ENCODE measurements at places on chromosomes 4 and X. TPM values are rescaled to one million over a fixed set of nuclear protein-coding genes. Genes with fewer than 3 reads are reported as not detected.

The BEND4 gene
- total RNA-seq: 0.50 TPM

The UVSSA gene
- total RNA-seq: 39.9 TPM

The ADGRG4 gene
- not detected for total RNA-seq

The HEPH gene
- total RNA-seq: 0.39 TPM

The MAGEA10 gene
- not detected for total RNA-seq

The HTT gene
- total RNA-seq: 71.4 TPM

The SPANXN4 gene
- not detected for total RNA-seq

The ADAMTS3 gene
- total RNA-seq: not detected

The MAGEE2 gene
- not detected for total RNA-seq

The PPEF2 gene
- 1.1 TPM for total RNA-seq

The HS3ST1 gene
- total RNA-seq: 0.23 TPM

The MEPE gene
- total RNA-seq: not detected

The TENM3 gene
- total RNA-seq: 0.16 TPM

All from T-cell (primary cell).